ENCODE measurements at places on chromosomes 16 and 17. TPM values are rescaled to one million over a fixed set of nuclear protein-coding genes. Genes with fewer than 3 reads are reported as not detected.

Gene NPIPB6
- 1.5 TPM for total RNA-seq

Gene PTX4
- not detected for total RNA-seq

Gene TPSAB1
- not detected for total RNA-seq

Gene CD300E
- total RNA-seq, result not detected

Gene OR3A3
- total RNA-seq, result not detected

Gene NXPH3
- not detected for total RNA-seq

Gene TBC1D3B
- 0.92 TPM for total RNA-seq

Gene AOC2
- total RNA-seq, result 0.69 TPM

Gene HSPB9
- 0.14 TPM for total RNA-seq

Gene NPB
- total RNA-seq, result 1.5 TPM

Gene RND2
- total RNA-seq, result 0.30 TPM

Gene SOX9
- total RNA-seq, result 11.9 TPM

Gene C17orf50
- not detected for total RNA-seq

Gene DCTPP1
- 13.6 TPM for total RNA-seq

Gene RAPGEFL1
- 1.8 TPM for total RNA-seq

Gene PPP1R9B
- 29.4 TPM for total RNA-seq

Gene SSTR5
- not detected for total RNA-seq

Gene OVCA2
- total RNA-seq, result 33.9 TPM

Gene ITGAD
- not detected for total RNA-seq

Gene HID1
- 0.30 TPM for total RNA-seq

Gene CDRT15L2
- total RNA-seq, result not detected

Gene NUBP1
- 19.0 TPM for total RNA-seq

Gene TBC1D3I
- total RNA-seq, result not detected

Gene JPT1
- 93.2 TPM for total RNA-seq

Gene OR2C1
- 0.14 TPM for total RNA-seq

Gene UQCRC2
- total RNA-seq, result 196 TPM

Gene CDIPT
- total RNA-seq, result 69.5 TPM

Gene SLC22A31
- total RNA-seq, result 8.6 TPM

Gene ACE
- 1.1 TPM for total RNA-seq

Gene SLC43A2
- total RNA-seq, result 6.2 TPM

Gene SLC6A2
- not detected for total RNA-seq

Gene TRAF4
- total RNA-seq, result 33.5 TPM

Gene TMEM88
- 4.3 TPM for total RNA-seq

Gene PRKCB
- under 0.01 TPM for total RNA-seq

Gene IRF8
- not detected for total RNA-seq

Gene CALB2
- total RNA-seq, result 1.7 TPM

Gene CES1
- not detected for total RNA-seq

Gene PTGES3L
- 0.89 TPM for total RNA-seq

Gene WDR81
- 29.1 TPM for total RNA-seq

Gene SULT1A1
- 1.2 TPM for total RNA-seq

Gene MYO1D
- 4.2 TPM for total RNA-seq

Gene AXIN1
- total RNA-seq, result 30.8 TPM

Gene PFAS
- total RNA-seq, result 14.3 TPM

Gene KRT24
- total RNA-seq, result not detected

Gene SLC46A1
- 10.1 TPM for total RNA-seq

Gene MYH13
- under 0.01 TPM for total RNA-seq

Gene NEK8
- 2.7 TPM for total RNA-seq

Gene G6PC1
- not detected for total RNA-seq

Gene LYRM9
- total RNA-seq, result 2.4 TPM

Gene CDH16
- total RNA-seq, result not detected

Gene CDH1
- total RNA-seq, result 0.28 TPM

Gene CA5A
- total RNA-seq, result not detected

Data from smooth muscle cell of the umbilical artery (primary cell).